ENCODE measurements at places on chromosomes 5 and 9. TPM values are rescaled to one million over a fixed set of nuclear protein-coding genes. Genes with fewer than 3 reads are reported as not detected.
A peak's percentile ranks its signal among the peaks of the same experiment; 100 is the strongest.

DNA sequence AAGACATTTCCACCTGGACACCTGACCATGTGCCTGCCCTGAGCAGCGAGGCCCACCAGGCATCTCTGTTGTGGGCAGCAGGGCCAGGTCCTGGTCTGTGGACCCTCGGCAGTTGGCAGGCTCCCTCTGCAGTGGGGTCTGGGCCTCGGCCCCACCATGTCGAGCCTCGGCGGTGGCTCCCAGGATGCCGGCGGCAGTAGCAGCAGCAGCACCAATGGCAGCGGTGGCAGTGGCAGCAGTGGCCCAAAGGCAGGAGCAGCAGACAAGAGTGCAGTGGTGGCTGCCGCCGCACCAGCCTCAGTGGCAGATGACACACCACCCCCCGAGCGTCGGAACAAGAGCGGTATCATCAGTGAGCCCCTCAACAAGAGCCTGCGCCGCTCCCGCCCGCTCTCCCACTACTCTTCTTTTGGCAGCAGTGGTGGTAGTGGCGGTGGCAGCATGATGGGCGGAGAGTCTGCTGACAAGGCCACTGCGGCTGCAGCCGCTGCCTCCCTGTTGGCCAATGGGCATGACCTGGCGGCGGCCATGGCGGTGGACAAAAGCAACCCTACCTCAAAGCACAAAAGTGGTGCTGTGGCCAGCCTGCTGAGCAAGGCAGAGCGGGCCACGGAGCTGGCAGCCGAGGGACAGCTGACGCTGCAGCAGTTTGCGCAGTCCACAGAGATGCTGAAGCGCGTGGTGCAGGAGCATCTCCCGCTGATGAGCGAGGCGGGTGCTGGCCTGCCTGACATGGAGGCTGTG lies 32.4 kb downstream of the CXXC5 start:
- DNase-seq: no peak

DNA sequence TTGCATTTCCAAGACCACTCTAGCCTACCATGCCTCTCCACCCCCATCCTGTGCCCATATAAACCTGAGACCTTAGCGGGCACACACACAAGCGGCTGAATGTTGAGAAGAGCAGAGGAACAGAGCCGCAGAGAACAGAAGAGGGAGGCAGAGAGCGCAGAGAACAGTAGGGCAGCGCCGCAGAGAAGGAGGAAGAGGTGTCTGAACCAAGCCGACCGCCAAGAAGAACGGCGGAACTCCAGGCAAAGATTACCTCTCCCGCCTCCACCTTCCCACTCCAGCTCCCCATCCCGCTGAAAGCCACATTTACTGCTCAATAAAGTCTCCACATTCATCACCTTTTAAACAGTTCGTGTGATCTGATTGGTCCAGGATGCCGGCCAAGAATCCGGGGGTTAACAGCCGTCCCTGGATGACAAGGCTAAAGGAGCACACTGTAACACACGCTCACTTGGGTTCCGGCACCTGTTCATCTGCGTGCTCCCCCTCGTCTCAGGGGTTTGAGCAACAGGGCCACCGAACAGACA lies 33.2 kb downstream of the GRIN3A start:
- peak; percentile 7 for DNase-seq

Gene BSPRY
- total RNA-seq: not detected

Gene TAF11L4
- not detected for total RNA-seq

Gene INSL6
- total RNA-seq: not detected

All from RPMI7951 (cell line).